Activated naive CD8-positive, alpha-beta T cell treated with anti-CD3 and anti-CD28 coated beads, Interleukin-2, amount 10 ng/mL, durations not matched to agents 7 days and 5 days (primary cell): ENCODE measurements at places on chromosomes 12 and 14. TPM values are rescaled to one million over a fixed set of nuclear protein-coding genes. Genes with fewer than 3 reads are reported as not detected.

GRCh38 chr12:132617822-132618682, 524 bp upstream of the P2RX2 start:
- DNase-seq, result no peak
- no peak overlapping the region for H3K27ac ChIP-seq
- H3K4me1 ChIP-seq, result peaks cover 6% of the 10 kb centered on the region
- H3K27me3 ChIP-seq, result peaks cover 36% of the 10 kb centered on the region
- H3K36me3 ChIP-seq, result peaks cover 7% of the 10 kb centered on the region
- H3K4me3 ChIP-seq, result no peak overlapping the region

GRCh38 chr12:64098709-64099354, 123.3 kb downstream of the KICS2 start:
- H3K27ac ChIP-seq, result no peak overlapping the region
- no peak overlapping the region for H3K4me3 ChIP-seq
- no peaks in the 10 kb centered on the region for H3K36me3 ChIP-seq

- no peak for DNase-seq
- H3K4me3 ChIP-seq, result no peak overlapping the region
- no peaks in the 10 kb centered on the region for H3K36me3 ChIP-seq
- H3K27ac ChIP-seq, result no peak overlapping the region
- H3K27me3 ChIP-seq, result peaks cover 15% of the 10 kb centered on the region
Observed at GRCh38 chr14:67413806-67414769, 2.1 kb upstream of the PLEK2 start.

GRCh38 chr12:69972136-69972535, 147.1 kb downstream of the MYRFL start:
- no peak overlapping the region for H3K4me3 ChIP-seq
- no peak overlapping the region for H3K27ac ChIP-seq
- H3K27me3 ChIP-seq, result peaks cover 2% of the 10 kb centered on the region

DNA sequence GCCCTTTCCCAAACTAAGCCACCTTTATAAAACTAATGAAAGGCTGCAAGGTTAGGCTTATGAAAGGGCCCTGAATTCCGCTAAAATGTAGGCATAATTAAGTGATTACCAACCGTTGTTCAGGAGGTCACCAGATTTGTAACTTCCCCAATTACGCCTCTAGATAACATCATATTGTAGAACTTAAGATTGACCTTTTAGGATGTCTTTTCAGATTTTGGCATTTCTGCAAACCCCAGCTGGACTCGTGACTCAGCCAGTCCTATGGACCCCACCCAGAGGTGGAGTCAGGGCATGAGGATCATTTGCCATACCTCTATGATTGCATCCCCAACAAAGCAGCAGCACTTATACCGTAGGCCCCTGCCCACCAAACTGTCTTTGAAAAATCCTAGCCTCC, 3.7 kb upstream of the LPCAT3 start:
- no peak overlapping the region for H3K4me3 ChIP-seq
- H3K36me3 ChIP-seq, result no peaks in the 10 kb centered on the region
- H3K27me3 ChIP-seq, result no peaks in the 10 kb centered on the region
- no peak for DNase-seq
- H3K27ac ChIP-seq, result no peak overlapping the region
- H3K4me1 ChIP-seq, result peaks cover 6% of the 10 kb centered on the region

DNA sequence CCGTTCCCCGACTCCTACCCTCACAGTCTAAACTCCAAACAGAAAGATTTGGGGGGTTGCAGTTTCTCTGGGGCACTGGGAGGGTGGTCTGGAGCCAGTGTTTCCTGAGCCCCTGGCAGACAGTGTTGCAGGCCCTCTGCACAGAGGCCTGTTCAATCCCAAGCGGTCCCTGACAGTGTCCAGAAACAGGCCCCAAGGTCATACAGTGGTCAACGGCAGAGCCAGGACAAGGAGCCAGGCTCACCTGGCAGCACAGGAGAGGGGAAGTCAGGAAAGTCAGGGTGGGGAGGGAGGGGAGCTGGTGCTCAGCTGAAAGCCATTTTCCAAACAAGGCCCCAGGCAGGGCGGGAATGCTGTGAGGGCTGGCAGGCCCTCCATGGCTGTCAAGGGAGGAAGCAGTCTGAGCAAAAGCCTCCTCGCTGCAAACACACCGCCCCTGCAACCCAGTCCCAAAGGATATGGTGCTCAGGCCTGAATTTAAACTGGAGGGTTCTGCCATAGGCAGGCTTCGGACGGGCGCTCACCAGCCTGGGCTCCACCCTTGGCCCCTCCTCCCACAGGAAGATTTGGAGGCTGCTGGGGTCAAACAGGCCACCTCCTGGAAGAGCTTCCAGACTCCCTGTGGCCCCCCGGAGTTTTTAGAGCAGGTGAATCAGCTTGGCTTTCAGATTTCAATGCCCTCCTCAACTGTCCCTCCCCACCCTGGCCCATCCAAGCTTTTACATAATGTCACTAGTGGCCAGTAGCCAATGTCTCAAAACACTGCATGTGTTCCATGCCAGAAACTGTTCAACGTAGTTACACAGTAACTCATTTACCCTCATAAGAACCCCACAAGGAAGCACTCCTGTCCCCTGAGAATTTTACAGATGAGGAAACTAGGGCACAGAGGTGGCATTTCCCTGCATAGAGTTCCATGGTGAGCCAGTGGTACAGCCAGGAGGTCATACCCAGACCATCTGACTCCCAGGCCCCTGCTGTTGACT, 41.5 kb downstream of the CHGA start:
- DNase-seq, result no peak
- no peak overlapping the region for H3K4me3 ChIP-seq
- H3K36me3 ChIP-seq, result peaks cover 12% of the 10 kb centered on the region
- no peak overlapping the region for H3K27ac ChIP-seq

DNA sequence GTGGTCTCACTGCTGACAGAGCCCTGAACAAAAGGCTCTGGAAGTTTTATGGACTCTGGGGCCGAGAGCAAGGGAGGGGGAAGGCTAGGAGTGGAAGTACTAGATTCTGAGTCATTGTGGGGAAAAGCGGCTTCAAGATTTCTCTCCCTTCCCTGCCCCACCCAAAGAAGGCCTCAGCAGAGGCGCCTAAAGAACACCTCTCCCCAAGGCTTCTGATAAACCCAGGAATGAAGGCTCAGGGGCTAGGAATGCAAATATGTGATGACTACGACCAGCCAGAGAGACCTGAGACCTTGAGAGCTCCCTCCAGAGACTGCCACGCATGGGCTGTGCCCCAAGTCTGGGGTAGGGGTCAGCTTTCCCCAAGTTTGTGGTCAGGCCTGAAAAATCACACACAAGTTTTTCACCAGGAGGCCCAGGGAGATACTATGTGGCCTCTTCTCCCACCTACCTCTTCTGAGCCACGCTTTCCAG, 130.7 kb upstream of the HIF1A start:
- no peaks in the 10 kb centered on the region for H3K27me3 ChIP-seq
- H3K27ac ChIP-seq, result no peak overlapping the region
- peaks cover 34% of the 10 kb centered on the region for H3K4me1 ChIP-seq

The TMEM132C gene
- total RNA-seq, result not detected

DNA sequence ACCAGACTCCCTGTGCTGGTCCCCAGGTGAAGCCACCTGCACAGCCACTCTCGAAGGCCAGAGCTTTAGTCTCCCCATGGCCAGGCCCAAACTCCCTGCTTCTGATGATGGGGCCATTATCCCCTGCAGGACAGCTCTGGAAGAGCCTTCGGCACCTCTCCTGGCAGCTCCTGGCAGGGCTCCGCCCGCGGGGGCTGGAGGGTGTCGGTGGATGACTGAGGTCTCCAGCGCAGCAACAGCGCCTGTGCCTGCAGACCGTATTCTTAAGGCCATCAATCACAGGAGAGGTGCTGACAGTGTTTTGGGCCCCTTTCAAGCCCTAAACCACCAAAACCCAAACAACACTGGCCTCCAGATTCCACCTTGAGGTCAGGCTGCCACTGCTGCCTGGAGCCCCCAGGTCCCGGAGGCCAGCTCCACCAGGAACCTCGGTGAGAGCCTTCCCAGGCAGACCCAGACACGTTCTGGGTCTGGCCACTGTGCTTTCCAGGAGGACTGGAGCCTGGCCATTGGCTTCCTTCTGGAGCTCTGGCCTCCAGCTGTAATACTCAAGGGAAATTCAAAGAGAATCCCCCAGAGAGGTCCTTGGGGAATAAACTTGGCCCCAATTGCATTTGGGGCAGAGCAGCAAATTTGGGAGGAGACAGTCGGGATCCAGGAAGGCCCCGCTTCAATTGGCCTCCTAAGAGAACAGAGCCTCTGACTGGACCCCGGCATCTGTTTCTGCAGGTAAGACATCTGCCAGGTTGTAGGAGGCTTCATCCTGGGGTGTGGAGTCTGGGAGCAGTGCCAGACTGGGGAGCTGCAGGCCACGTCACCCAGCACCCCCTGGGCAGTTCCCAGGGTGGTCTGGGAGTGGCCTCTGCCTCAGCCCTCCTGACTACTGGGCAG, 210.6 kb upstream of the RTL1 start:
- H3K27ac ChIP-seq, result no peak overlapping the region
- H3K36me3 ChIP-seq, result no peaks in the 10 kb centered on the region
- no peaks in the 10 kb centered on the region for H3K4me1 ChIP-seq

DNA sequence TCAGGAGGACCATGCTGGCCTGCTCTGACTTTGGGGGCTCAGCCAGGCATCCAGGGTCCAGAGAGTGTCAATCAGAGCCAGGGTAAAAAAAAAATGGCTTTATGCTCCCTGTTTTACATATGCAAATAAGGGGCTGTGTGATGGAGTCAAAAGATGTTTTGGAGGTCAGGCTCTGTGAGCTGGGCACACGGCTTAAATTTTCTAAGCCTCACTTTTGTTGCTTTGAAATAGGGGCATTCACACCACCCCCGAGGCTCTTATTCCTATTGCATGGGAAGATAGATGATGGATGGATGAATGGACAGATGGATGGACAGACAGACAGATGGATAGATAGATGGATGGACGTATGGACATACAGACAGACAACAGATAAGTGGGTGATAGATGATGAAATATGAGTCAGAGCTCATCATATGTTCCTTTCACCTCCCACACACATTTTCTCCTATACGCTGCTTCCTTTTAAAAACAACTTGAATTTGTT, 42.7 kb downstream of the RIN3 start:
- DNase-seq, result no peak
- H3K27ac ChIP-seq, result peak overlapping the region; percentile 28
- H3K4me1 ChIP-seq, result peaks cover 54% of the 10 kb centered on the region

- DNase-seq, result no peak
- no peaks in the 10 kb centered on the region for H3K36me3 ChIP-seq
- no peak overlapping the region for H3K27ac ChIP-seq
- H3K4me1 ChIP-seq, result no peaks in the 10 kb centered on the region
- H3K4me3 ChIP-seq, result no peak overlapping the region
Observed at GRCh38 chr12:64951944-64952343, 127.5 kb downstream of the TBC1D30 start.

GRCh38 chr12:76024942-76025600, 6.5 kb downstream of the PHLDA1 start:
- H3K27me3 ChIP-seq, result peaks cover 2% of the 10 kb centered on the region
- DNase-seq, result no peak
- H3K36me3 ChIP-seq, result no peaks in the 10 kb centered on the region

The CMTM5 gene
- total RNA-seq, result not detected

DNA sequence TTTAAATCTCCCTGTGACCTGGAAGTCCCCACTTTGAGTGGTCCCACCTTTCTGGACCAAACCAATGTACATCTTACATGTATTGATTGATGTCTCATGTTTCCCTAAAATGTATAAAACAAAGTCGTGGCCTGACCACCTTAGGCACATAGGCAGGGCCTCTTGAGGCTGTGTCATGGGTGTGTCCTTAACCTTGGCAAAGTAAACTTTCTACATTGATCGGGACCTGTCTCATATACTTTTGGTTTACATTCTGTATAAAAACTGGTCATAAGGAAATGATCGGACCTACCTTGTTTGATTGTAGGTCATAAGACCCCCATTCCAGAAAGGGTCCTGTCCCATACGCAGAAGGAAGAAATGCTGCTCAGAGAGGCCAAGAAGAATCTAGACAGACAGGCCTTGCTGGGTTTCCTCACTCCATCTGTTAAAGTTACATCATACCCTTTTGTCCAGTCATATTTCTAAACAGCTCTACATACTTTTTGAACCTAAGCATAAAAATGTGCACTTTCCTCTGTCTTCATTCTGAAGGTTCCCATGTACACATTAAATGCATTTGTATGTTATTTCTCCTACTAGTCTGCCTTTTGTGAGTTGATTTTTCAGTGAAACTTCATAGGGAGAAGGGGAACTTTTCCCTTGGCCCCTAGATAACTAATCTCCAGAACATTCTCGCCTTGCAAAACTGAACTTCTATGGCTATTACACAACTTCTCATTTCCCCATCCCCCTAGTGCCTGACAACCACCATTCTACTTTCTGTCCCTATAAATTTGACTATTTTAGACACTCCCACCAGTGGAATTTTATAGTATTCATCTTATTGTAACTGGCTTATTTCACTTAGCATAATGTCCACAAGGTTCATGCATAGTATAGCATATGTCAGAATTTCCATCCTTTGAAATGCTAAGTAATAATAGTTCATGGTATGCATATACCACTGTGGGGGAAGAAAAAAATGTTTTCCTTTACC, 30.2 kb upstream of the CPM start:
- H3K4me3 ChIP-seq, result no peak overlapping the region
- H3K27ac ChIP-seq, result no peak overlapping the region
- peaks cover 24% of the 10 kb centered on the region for H3K36me3 ChIP-seq

DNA sequence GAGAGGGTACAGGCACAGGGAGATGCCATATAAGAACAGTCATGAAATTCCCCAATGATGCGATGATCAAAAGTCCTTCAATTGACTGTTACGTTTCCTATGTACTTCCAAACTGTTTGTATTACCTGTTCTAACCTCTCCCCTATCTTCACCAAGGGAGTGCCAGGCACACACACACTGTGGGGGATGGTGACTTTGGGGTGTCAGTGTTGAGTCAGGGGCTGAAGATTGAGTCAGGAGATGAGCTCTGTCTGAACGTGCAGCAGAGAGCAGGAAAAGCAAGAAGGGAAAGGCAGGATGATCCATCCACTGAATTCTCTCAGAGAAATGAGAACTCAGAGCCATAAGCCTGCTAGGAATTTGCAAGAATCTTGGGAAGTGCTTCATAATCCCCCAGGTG, 153.4 kb downstream of the EFCAB11 start:
- no peaks in the 10 kb centered on the region for H3K36me3 ChIP-seq
- no peaks in the 10 kb centered on the region for H3K4me1 ChIP-seq
- H3K27me3 ChIP-seq, result no peaks in the 10 kb centered on the region
- no peak overlapping the region for H3K4me3 ChIP-seq
- no peak for DNase-seq
- no peak overlapping the region for H3K27ac ChIP-seq

DNA sequence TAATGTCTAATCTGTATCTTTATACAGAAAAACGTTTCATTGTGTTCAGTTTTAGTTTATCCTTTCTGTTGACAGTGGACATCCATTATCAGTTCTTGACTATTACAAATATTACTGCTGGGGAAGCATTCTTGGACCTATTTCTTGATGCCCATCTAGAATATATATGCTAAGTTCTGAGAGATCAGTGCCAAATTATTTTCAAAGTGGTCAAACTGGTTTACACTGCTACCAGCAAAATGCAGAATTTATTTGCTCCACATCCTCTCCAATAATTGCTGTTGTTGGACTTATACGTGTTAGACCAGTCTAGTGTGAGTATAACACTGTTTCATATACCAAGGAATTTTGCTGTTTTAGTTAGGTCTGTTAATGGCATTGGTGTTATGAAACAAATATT, 85.5 kb upstream of the TRAF3 start:
- H3K27ac ChIP-seq, result no peak overlapping the region
- peaks cover 17% of the 10 kb centered on the region for H3K4me1 ChIP-seq
- H3K36me3 ChIP-seq, result no peaks in the 10 kb centered on the region

- peaks cover 28% of the 10 kb centered on the region for H3K4me1 ChIP-seq
- H3K27me3 ChIP-seq, result no peaks in the 10 kb centered on the region
- peaks cover 20% of the 10 kb centered on the region for H3K36me3 ChIP-seq
Observed at GRCh38 chr12:92378682-92379479, 233.2 kb upstream of the BTG1 start.

- DNase-seq, result no peak
- H3K4me3 ChIP-seq, result no peak overlapping the region
- peaks cover 36% of the 10 kb centered on the region for H3K4me1 ChIP-seq
- peaks cover 4% of the 10 kb centered on the region for H3K36me3 ChIP-seq
Observed at GRCh38 chr12:123102366-123102765, 48.5 kb downstream of the PITPNM2 start.
